ENCODE measurements at places on chromosomes 5 and 9.

- no peak for DNase-seq
Observed at GRCh38 chr5:34564710-34565235, 91.4 kb upstream of the RAI14 start.

DNA sequence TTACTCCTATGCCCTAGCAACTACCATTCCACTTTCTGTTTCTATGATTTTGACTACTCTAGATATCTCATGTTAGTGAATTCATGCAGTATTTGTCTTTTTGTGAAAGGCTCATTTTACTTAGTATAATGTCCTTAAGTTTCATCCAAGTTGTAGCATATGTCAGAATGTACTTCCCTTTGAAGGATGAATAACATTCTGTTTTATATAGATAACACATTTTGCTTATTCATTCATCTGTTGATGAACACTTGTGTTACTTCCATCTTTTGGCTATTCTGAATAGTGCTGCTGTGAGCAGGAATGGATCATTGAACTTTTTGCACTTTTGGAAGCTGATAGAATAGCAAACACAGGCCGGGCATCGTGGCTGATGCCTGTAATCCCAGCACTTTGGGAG lies 140.2 kb upstream of the MYO10 start:
- DNase-seq = no peak

- DNase-seq = no peak
Observed at GRCh38 chr9:126682113-126682810, 68.5 kb downstream of the LMX1B start.

GRCh38 chr9:83220730-83221129 lies 157.8 kb upstream of the RASEF start:
- DNase-seq = no peak

GRCh38 chr9:89527084-89527483 lies 29.2 kb upstream of the SEMA4D start:
- DNase-seq = no peak

GRCh38 chr9:35664531-35665470 lies at the start of gene ARHGEF39:
Gene ARHGEF39 (minus strand): TSS chr9:35665195. CDS start chr9:35665169, 26 bp downstream.
- peak; percentile 36 for DNase-seq

DNA sequence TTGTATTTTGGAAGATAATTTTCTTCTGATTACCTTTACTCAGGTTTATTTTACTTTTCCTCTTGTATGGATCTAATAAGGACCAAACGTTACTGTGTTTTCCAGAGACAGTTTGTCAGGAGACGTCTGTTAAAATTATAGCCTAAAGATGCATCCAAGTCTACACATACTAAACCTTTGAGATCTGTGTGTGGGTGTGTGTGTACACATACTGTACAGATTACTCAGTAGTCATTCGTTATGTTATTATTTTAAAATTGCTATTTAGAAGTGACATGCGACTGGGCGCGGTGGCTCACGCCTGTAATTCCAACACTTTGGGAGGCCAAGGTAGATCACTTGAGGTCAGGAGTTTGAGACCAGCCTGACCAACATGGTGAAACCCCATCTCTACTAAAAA lies 51.6 kb upstream of the CNTLN start:
- DNase-seq = no peak

GRCh38 chr5:96933764-96934707 lies 1.8 kb upstream of the LNPEP start:
- no peak for DNase-seq

- no peak for DNase-seq
Observed at GRCh38 chr9:78493166-78493742, 196.3 kb downstream of the PSAT1 start.

DNA sequence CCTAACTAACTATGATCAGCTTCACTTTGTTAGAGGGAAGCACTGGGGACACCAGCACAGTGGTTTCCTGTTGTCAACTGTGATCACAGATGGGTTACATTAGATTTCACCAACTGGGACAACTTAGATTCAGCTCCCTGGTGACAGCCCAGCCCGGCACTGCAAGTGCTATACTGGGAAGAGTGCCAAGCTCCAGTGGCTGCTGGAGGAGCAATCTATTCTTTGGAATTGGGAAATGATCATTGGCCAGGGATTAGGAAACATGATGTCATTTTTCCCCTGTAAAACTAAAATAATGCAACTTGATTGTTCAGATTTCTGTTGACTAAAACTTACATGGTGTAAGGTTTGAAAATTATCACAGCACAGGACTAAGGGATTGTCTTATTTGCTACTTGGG lies 33.2 kb downstream of the PTGR1 start:
- no peak for DNase-seq

- no peak for DNase-seq
Observed at GRCh38 chr9:20426019-20426418, 196.3 kb downstream of the MLLT3 start.
